Heart right ventricle (tissue), 16 donors: ENCODE measurements at places on chromosomes 2 and 18.
A peak's percentile ranks its signal among the peaks of the same experiment; 100 is the strongest.

- peaks cover 26% of the 10 kb centered on the region for H3K4me1 ChIP-seq
- peak; percentile 69 for DNase-seq
- H3K27ac ChIP-seq, result no peak overlapping the region
Measured at GRCh38 chr18:70421471-70422390, 132.9 kb downstream of the SOCS6 start.

GRCh38 chr18:8770657-8771056, 65.3 kb downstream of the MTCL1 start:
- H3K4me3 ChIP-seq, result no peak overlapping the region
- no peaks in the 10 kb centered on the region for H3K36me3 ChIP-seq
- no peak overlapping the region for H3K27ac ChIP-seq
- H3K4me1 ChIP-seq, result peaks cover 6% of the 10 kb centered on the region

DNA sequence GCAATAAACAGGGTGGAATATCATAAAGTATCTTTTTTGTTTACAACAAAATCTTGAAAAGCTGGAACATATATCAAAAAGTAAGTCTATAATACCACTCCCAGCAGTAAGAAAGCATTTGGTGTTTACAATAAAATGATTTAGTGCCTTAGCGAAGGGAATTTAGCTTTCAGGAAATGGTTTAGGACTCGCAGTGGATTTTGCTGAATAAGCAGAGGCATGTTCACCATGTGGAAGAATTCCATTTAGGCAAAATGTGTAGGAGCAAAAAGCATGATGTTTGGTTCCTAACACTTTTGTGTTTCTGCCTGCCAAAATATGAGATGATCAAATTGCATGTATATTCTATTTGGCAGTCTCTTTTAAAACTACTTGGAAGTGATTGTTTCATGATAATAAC, 163.6 kb downstream of the AGPS start:
- H3K36me3 ChIP-seq, result no peaks in the 10 kb centered on the region
- H3K4me3 ChIP-seq, result no peak overlapping the region
- H3K4me1 ChIP-seq, result peaks cover 8% of the 10 kb centered on the region
- H3K27me3 ChIP-seq, result no peaks in the 10 kb centered on the region

DNA sequence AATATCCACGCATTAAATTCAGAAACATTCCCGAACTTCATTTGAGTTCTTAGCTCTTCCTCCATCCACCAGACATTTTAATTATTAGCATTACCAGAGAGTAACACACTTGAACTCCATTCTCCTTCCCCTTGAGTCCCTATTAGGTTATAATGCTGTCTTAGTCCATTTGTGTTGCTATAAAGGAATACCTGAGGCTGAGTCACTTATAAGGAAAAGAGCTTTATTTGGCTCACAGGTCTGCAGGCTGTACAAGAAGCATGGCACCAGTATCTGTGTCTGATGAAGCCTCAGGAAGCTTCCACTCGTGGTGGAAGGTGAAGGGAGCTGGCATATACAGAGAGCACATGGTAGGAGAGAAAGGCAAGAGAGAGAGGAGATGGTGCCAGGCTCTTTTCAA, 25.4 kb downstream of the TBC1D8 start:
- no peak overlapping the region for H3K4me3 ChIP-seq
- H3K4me1 ChIP-seq, result peaks cover 40% of the 10 kb centered on the region
- H3K27ac ChIP-seq, result peak overlapping the region; percentile 69
- no peaks in the 10 kb centered on the region for H3K36me3 ChIP-seq
- H3K27me3 ChIP-seq, result no peaks in the 10 kb centered on the region

DNA sequence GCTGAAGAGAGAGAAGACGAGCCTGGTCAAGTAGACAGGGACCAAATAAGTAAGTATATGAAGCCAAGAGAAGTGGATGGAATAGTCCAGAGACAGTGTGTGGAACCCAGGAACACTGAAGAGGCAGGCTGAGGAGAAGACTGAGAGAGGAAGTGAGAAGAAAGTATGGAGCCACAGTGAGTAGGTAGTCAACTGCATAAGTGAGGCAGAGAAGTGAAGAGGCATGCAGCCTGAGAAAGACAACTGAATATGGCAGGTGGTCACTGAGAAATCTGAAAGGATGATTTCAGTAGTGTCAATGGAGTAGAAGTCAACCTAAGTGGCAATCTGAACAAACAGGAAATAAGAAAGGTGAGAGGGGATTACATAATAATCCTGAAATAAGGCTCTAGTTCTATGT, 55.4 kb downstream of the CWC22 start:
- H3K36me3 ChIP-seq, result peaks cover 98% of the 10 kb centered on the region
- H3K4me1 ChIP-seq, result no peaks in the 10 kb centered on the region
- no peaks in the 10 kb centered on the region for H3K27me3 ChIP-seq
- H3K27ac ChIP-seq, result no peak overlapping the region
- H3K4me3 ChIP-seq, result no peak overlapping the region
- no peak for DNase-seq

- no peak overlapping the region for H3K27ac ChIP-seq
- no peak overlapping the region for H3K4me3 ChIP-seq
- DNase-seq, result no peak
- no peaks in the 10 kb centered on the region for H3K4me1 ChIP-seq
Measured at GRCh38 chr18:23864624-23865023, 149.9 kb upstream of the TTC39C start.

- H3K4me1 ChIP-seq, result peaks cover 20% of the 10 kb centered on the region
- H3K36me3 ChIP-seq, result no peaks in the 10 kb centered on the region
- DNase-seq, result no peak
- H3K27me3 ChIP-seq, result no peaks in the 10 kb centered on the region
Measured at GRCh38 chr2:75041731-75042600, 83.5 kb downstream of the POLE4 start.

DNA sequence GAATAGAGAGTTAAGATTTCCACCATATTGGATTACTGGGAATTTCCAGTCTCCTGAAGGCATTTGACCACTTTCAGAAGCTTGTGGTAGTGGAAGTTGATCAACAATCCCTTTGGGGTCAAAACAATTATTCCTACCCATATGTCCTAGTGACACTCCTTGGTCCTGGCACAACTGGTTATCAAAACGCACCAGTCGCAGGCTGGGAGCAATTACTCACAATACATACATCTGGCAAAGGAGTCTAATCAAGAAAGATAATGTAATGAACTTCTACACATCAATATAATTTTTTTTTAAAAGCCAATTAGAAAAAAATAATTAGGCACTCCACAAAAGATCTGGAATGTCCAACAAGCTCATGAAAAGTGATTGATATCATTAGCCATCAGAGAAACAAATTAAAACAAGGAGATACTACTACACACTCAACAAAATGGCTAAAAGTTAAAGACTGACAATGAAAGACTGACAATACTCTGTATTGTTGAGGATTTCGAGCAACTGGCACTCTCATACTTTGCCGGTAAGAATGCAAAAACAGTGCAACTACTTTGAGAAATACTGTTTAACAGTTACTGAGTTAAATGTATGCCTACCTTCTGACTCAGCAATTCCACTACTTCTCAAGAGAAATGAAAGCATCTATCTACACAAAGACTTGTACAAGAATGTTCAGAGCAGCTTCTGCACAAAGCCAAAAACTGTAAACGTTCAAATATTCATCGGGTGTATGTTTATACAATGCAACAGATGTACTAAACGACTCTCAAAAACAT, 2.0 kb downstream of the INO80C start:
- no peak overlapping the region for H3K4me3 ChIP-seq
- no peaks in the 10 kb centered on the region for H3K36me3 ChIP-seq
- H3K27me3 ChIP-seq, result no peaks in the 10 kb centered on the region
- H3K27ac ChIP-seq, result peak overlapping the region; percentile 97
- H3K4me1 ChIP-seq, result peaks cover 27% of the 10 kb centered on the region

DNA sequence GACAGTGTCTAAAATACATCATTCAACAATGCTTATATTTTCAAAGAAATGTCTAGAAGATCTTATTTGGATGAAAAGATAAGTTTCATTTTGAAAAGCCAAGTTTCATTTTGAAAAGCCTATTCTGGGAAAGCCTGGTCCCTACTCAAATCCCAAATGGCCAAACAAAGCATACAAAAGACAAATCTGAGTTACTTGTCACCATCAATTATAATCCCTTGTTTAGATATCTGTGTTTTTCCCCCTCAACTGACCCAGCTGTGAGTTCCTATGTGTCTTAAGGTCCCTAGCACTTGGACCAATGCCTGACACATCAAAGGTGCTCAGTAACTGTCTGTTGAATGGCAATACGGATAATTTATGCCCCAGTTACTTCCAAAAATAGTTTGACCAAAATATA, 52.3 kb upstream of the THOC1 start:
- no peak overlapping the region for H3K4me3 ChIP-seq
- H3K36me3 ChIP-seq, result no peaks in the 10 kb centered on the region

- no peaks in the 10 kb centered on the region for H3K4me1 ChIP-seq
- no peak overlapping the region for H3K27ac ChIP-seq
- no peak overlapping the region for H3K4me3 ChIP-seq
Measured at GRCh38 chr2:230208576-230208975, 11.2 kb downstream of the SP110 start.

- no peaks in the 10 kb centered on the region for H3K27me3 ChIP-seq
- no peaks in the 10 kb centered on the region for H3K4me1 ChIP-seq
- peaks cover 27% of the 10 kb centered on the region for H3K36me3 ChIP-seq
- no peak for DNase-seq
- no peak overlapping the region for H3K4me3 ChIP-seq
Measured at GRCh38 chr2:43493954-43494353, 101.9 kb downstream of the THADA start.

DNA sequence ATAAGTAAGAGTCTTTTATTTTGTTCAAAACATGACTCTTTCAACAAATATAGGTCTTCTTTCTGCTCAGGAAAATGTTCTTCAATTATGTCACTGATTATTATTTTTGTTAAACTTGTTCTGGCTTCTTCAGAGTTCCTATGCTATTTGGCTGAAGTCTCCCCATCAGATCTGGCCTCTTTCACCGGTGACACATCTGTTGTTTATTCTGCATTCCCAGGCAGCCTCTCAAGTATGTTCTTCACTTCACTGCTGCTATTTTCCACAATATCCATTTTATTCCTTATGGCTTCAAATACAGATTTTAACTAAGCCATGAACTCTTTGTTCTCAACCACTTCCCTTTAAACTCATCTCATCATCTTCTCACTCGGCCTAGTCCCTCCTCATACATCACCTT, 45.7 kb downstream of the HDAC4 start:
- H3K27me3 ChIP-seq, result no peaks in the 10 kb centered on the region
- peaks cover 23% of the 10 kb centered on the region for H3K4me1 ChIP-seq
- no peak overlapping the region for H3K4me3 ChIP-seq

DNA sequence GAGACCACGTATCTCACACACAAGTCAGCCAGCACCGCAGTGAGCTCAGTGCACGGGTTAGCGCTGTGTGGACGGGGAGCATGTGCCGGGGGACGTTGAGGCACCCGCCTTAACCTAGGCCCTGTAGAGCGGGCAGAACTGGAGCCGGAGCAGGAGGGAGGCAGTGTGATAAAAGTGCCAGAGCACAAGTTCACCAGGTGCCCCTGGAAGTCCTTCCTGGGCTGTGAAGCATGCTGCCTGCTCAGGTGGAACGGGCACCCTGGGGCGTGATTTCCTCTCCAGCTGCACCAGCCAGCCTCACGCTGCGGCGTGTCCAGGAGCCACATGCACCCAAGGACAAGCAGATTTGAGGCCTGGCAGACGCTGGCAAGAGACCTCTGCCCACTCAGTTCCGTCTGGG, 50.3 kb downstream of the ITGB1BP1 start:
- peaks cover 99% of the 10 kb centered on the region for H3K36me3 ChIP-seq
- H3K4me3 ChIP-seq, result no peak overlapping the region
- H3K4me1 ChIP-seq, result peaks cover 8% of the 10 kb centered on the region
- H3K27me3 ChIP-seq, result no peaks in the 10 kb centered on the region

DNA sequence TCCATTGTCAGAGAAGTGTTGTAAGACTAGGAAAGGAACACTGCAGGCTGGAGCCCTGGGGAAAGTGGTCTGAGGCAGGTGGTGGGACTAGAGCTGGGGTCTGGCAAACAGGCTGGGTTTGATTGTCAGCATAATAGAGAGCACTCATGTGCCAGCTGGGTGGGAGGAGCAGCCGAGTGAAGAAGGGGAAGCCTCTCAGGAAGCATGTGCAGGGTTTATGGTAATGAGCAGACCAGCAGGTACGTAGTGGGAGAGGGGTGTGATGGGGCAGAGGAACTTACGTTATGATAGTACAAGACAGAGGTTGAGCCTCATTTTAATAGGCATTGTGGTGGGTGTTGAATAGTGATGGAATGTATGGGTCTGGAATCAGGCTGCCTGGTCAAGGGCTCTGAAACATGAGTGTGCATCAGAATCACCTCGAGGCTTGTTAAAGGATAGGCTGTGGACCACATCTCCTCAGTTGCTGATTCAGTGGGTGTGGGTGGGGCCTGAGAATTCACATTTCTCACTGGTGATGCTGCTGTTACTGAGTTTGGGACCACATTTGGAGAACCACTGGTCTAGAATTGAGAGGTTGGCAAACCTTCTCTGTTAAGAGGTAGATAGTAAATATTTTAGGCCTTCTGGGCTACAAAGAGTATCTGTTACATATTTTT, 1.7 kb upstream of the MGAT5 start:
- peaks cover 9% of the 10 kb centered on the region for H3K36me3 ChIP-seq
- H3K4me1 ChIP-seq, result peaks cover 48% of the 10 kb centered on the region
- H3K27ac ChIP-seq, result no peak overlapping the region
- no peaks in the 10 kb centered on the region for H3K27me3 ChIP-seq
- no peak overlapping the region for H3K4me3 ChIP-seq
- no peak for DNase-seq

DNA sequence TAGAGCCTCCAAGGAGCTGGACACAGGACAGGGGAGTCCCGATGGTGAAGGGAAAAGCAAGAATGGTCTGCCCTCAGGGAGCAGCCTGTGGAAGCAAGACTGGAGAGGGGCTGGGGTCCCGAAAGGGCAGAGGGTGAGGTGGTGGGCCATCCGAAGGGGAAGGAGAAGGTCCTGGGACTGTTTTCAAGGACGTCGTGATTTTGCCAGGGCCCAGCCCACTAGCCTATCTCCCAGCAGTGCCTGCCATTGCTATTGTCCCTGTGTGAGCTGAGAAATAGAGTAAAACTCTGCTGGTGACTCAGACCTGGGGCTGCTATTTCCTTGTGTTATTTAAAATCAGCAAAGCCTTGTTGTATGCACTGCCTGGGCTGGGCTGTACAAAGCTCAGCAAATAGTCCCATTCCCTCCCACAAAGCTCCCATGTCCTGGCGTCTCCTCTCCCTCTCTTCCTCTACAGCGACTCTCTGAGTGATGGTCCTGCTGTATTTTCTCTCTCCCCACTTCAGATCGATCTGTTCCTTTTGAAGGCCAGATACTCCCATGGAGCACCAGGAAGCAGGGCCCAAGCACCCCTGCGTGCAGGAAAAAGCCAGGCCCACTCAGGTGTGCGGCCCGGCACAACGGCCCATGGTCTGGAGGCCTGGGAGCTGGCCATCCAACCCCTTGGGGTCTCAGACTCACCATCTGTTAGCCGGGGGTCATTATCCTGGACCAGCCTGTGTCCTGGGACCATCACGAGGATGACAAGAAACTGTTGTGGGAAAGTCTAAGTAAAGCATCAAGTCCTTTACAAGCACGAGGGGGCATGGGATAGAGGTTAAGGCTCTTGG, 65.0 kb upstream of the OTOF start:
- no peak overlapping the region for H3K4me3 ChIP-seq
- H3K27ac ChIP-seq, result no peak overlapping the region
- DNase-seq, result no peak
- peaks cover 9% of the 10 kb centered on the region for H3K27me3 ChIP-seq
